ENCODE measurements at places on chromosomes 7 and 10.

- no peak for DNase-seq
Measured at GRCh38 chr10:70982443-70982842, 94.1 kb upstream of the PCBD1 start.

GRCh38 chr7:73354196-73354595 lies 26.2 kb downstream of the FKBP6 start:
- no peak for DNase-seq

GRCh38 chr7:69301253-69301652 lies 297.0 kb upstream of the AUTS2 start:
- no peak for DNase-seq

- DNase-seq: no peak
Measured at GRCh38 chr10:62063795-62064472, 162.4 kb downstream of the ARID5B start.

DNA sequence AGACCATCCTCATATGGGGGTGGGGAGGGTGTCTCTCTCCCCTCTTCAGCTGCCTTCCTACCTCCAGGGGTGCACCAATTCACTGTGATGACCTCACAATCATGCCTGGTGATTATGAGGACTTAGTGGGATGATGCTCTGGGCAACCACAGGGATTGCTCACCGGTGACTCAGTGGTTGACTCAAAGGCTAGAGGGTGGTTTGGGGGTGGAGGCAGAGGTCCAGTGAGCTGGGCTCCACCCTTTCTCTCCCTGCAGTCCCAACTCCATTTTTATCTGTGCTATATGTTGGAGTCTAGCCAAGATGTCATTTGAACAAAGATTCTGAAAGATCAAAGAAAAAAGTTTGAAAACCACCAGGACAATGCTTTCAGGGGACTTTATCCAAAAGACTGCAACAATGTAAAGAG lies 286.9 kb downstream of the KCNMA1 start:
- no peak for DNase-seq

- DNase-seq: no peak
Measured at GRCh38 chr7:119957335-119957734, 315.6 kb upstream of the KCND2 start.

- no peak for DNase-seq
Measured at GRCh38 chr10:60677531-60678129, 100.6 kb upstream of the CDK1 start.

DNA sequence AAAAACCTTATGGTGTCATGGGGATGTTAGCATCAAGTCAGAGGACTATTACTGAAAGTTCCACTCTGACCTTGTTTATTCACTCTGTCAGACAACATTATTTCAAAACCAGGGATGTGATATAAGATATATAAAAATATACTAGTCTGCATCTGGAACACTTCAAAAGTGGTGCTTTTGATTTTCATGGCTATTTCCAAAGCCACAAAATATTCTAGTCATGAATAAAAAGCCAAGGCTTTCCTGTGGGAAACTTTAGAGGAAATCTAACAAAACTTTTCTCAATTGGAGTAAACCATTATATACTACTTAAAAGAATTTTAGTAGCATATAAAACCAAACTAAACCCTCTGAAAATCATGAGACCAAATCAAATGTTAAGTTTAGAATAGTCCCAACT lies 205.2 kb downstream of the TMEM26 start:
- no peak for DNase-seq

DNA sequence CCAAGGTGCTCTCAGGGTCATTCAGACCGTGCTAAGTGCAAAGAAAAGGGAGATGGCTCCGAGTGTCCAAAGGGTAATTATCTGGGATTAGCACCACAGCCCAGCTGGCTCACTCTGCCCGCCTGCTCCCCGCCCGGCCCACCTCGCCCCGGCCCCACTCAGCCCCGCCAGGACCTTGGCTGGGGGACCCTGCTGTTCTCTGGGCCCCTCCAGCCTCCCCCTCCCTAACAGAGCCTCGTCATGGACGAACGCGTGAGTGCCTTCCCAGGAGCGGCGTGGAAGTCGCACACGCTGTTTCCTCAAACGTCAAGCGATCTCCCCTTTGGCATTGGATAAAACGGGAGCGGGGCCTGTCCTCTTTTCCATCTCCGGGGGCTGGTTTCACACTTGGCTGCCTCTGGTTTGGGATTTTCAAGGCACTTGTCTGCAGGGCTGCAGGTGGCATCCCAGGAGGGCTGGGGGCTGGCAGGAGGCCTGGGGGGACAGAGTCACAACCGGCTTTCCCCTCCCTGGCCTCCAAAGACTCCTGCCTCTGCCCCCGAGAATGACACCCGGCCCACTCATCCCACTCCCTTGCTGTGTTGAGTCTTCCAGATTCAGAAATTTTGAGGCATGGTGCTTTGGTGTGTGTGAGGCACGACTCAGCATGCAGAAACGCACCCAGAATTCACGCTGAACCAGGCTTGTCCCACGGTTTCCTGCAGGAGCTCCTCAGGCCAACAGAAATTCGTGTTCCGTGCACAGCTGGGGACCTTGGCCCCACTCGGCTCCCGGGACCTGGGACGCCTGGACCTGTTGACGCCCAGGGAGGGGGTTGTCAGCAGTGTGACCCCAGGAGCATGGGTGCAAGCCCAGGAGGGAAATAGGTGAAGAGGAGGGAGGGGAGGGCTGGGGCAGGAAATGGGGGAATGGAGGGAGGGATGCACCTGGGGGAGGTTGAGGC lies 110.0 kb downstream of the PDGFA start:
- DNase-seq: no peak

Data from hematopoietic multipotent progenitor cell treated with erythropoietin and hydrocortisone succinate and interleukin-3 and kit ligand, for 15 days (in vitro differentiated cells).